ENCODE measurements at places on chromosomes 2 and 18.

DNA sequence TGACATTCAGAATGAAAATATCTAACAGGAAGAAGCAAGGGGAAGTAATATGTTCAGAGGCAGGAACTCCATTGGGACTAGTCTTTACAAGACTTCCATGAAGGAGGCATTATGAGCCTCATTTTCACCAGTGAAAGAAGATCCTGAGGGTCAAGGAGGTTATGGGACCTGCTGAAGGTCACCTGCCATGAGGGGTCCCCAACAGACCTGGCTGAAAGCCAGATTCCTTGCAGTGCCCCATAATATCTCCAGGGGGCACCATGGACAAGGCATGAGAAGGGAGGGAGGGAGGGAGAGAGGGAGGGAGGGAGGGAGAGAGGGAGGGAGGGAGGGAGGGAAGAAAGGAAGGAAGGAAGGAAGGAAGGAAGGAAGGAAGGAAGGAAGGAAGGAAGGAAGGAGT, 27.9 kb downstream of the XDH start:
- DNase-seq, result no peak

- no peak for DNase-seq
Observed at GRCh38 chr18:47075098-47075883, 39.9 kb upstream of the ELOA2 start.

DNA sequence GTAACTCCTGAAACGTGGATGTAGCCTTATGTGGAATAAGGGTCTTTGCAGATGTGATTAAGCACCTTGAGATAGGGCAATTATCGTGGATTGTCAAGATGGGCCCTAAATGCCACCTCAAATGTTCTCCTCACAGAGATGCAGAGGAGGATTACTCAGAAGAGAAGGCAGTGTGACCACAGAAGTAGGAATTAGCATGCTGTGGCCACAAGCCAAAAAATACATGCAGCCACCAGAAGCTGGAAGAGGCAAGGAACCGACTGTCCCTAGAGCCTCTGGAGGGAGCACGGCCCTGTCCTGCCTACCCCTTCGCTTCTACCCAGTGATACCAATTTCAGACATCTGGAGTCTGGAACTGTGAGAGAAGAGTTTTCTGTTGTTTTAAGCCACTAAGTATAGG, 47.3 kb upstream of the MGAT5 start:
- DNase-seq, result no peak

DNA sequence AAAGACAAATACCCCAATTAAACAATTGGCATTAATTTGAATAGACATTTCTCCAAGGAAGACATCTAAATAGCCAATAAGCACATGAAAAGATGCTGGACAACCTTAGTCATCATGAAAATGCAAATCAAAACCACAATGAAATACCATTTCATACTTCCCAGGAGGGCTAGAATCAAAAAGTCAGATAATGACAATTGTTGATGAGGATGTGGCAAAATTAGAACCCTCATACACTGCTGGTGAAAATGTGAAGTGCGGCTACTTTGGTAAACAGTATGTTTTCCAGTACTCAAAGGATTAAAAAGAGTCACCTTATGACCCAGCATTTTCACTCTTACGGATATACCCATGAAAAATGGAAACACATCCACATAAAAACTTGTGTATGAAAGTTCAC, 91.6 kb downstream of the FIGN start:
- no peak for DNase-seq

GRCh38 chr2:148282201-148282600, 261.3 kb downstream of the MBD5 start:
- DNase-seq, result no peak

DNA sequence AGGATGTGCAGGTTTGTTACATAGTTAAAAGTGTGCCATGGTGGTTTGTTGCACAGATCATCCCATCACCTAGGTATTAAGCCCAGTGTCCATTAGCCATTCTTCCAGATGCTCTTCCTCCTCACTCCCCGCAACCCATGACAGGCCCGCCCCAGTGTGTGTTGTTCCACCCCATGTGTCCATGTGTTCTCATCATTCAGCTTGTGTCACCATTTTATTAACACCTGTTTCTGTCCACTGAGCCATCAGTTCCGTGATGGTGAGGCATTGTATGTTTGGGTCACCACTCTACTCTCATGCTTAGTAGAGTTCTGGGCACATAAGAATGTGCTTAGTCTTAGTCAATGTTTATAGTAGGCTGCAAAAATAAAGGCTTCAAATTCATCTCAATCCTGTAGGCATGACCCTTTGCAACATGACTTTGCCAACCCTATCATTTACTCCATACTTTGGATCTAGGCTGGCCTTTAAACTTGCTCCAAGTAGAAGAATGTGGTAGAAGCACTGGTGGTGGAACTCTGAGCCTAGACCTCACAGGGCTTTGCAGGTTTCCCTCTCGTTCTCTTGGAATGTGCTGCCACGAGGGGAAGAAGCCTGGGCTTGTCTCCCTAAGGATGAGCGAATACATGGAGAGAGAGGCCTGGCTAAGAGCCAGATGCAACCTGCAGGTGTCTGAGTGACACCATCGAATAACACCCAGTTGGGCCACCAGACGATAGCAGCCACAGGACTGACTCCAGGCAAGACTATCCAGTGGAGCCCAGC, 161.5 kb downstream of the NAPG start:
- no peak for DNase-seq

DNA sequence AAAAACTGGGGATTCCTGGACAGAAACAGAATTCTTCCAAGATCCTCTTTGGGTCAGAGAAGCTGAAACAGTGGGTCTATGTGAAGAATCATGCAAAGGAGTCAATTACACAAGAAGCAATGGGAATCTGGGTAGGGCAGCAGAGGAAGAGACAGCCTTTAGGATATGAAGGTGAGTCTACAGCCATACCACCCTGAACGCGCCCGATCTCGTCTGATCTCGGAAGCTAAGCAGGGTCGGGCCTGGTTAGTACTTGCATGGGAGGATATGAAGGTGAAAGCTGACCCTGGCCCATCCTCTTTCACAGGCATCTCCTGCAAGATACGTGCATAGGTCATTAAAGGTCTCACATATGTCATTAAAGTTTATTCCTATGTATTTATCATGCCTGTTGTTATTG, 1080.9 kb upstream of the FANCL start:
- DNase-seq, result no peak

- no peak for DNase-seq
Observed at GRCh38 chr2:215793747-215794595, 219.4 kb downstream of the MREG start.

- no peak for DNase-seq
Observed at GRCh38 chr2:31347750-31348149, 66.8 kb downstream of the XDH start.

GRCh38 chr2:21078296-21078695, 34.4 kb upstream of the APOB start:
- DNase-seq, result no peak

DNA sequence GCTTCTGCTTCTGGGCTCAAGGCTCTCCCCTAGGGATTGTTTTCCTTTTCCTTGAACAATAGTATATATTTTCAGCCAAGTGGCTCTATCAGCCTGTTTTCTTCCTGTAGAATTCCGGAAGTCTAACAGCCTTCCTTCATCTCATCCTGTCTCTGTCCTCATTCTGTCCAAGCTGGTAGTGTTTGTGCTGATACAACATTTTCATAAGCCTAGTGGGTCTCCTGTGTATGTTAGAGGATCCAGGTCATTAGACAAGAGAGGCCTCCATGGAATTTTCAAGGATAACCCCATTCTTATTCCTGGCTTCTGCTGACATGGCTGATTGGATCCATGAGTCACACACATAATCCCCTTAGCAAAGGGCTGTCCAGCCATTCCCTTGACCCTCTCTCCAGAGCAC, 467.6 kb downstream of the PTPRM start:
- DNase-seq, result no peak

DNA sequence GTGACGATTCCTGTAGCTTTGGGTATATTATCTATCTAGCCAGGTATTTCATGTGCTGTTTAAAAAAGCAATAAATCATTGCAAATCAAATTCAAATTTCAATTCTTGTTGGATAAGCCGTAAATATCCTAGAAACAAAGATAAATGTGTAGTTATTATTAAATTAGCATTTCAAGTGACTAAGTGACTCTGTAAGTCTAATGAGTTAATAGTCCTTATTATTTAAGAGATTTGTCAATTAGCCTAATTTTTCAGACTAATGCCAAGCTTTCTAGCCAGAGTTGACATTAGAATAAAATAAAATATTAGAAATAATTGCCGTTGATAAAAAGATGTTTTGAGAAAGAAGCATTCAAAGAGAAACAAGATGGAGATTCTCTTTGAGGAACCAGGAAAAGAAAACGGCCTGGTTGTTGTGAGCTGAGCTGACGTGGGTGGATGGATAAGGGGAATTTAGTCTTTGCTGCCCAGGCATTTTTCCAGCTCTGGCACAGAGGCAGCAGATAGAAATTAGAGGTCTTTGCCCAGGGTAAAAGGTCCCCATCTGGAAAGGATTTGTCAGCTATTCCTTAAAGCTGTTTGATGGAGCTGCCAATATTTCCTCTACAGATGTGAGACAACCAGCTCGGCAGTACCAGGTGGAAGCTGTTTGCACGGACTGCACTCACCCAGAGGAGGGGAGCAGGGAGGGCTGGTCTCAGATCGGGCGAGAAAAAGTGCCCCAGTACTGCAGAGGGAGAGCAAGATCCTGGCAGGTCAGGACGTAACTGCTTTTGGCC, 117.3 kb upstream of the SEC11C start:
- DNase-seq, result no peak

GRCh38 chr2:33215299-33215698, 261.1 kb upstream of the RASGRP3 start:
- no peak for DNase-seq

DNA sequence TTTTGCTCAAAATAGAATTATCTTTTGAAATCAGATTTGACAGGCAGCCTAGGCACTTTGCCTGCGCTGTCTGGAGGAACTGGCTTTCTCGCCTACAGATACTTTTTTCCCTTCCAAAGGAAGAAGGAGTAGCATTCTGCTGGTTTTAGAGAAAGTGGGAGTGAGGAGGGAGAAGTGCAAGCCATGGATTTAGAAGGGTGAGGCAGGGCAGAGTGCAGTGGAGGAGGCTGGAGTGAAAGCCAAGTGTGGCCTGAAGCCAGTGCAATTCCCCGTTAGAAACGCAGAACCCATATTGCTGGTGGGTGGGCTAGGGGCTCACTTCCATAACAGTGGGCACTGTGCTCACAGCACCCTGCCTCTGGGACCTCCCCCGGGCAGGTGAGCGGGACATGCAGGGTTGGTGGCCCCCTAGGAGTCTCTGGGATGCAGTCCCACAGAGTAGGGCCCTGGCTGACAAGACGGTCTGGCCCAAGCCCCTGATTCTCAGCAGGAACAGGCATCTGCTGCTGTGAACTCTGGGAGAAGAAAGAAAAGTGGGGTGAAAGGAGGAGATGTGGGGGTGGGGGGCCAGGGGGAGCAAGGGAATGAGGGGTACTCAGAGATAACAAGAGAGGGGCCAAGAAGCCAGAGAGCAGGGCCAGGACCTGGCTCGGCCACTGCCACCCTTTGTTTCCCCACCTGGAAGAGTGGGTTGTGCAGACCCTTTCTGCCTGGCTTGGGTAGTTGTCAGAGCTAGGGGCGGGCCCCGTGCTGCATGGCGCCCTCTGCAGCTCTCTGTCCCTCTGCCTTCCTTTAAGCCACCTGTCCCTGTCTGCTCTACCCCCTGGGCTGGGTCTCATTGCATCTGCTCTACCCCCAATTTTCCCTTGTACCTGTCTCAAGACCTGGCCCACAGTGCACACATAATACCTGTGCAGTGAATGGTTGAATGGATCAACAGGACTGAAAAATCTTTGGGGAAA, 273.5 kb upstream of the HS6ST1 start:
- DNase-seq, result no peak

DNA sequence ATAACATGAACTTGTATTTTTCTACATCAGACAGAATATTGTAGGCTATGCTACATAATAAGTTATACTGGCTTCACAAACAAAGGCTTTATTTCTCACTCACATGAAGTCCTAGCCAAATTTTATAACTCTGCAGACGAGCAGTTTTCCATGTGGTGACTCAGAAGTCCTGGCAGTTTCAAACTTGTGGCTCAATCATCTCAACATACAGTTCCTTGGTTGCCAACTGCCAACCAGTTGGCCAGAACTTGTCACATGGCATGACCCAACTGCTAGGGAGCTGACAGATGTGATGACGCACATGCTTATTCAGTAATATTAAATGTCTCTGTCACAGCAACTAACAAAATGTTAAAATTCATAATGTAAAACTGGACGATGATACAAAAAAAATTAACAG, 63.8 kb upstream of the ZC3H15 start:
- no peak for DNase-seq

GRCh38 chr2:223481486-223481885, 120.7 kb downstream of the SCG2 start:
- no peak for DNase-seq

- DNase-seq, result no peak
Observed at GRCh38 chr18:28725876-28726275, 548.9 kb upstream of the CDH2 start.

DNA sequence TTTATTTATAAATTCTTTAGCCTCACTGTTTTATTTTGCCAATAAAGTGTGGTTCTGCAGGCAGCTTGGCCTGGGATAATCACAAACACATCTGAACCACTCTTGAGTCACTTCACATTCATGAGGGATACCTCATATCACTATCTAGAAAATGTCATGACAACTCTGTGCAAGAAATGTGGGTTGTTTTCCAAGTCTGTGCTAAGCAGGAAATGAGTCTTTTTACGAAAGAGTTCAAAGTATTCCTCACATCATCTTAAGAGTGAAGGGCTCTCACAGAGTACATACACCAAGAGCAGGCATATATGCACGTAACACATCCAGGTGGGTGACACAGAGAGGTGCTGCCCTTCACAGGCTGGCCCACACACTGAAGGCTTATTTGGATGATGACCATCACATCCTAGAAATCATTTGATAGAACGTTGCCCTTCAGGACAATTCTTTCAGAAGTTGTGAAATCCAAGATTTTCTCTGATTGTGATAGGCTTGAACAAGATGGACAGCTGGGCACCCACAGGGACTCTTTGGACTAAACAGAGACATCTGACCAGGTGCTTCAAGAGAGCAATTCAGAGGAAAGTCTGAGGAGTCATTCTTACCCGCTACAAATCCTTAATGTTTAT, 811.1 kb upstream of the LRATD1 start:
- DNase-seq, result no peak

- no peak for DNase-seq
Observed at GRCh38 chr2:224222974-224223373, 178.9 kb downstream of the FAM124B start.
